OCI-LY7 (cell line): ENCODE measurements at places on chromosomes 11 and 22.

DNA sequence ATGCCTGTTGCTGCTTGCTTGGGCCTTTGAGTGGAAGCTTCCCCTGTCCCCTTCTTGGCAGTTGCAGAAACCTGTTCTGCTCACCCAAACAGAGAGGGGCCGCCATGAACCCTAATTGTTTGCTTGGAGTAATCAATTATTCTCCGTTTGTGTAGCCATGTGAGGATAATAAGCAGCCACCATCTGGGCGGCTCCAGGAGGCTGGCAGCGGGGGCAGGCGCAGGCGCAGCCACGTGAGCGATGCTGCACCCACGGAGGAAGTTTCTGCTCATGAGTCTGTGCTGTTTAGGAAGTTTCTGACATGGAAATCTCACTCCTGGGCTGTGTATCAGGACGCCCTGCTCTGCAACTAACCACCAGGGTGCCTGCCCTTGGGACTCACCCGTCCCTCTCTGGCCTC, 90.1 kb downstream of the MPPED1 start:
- DNase-seq = no peak

DNA sequence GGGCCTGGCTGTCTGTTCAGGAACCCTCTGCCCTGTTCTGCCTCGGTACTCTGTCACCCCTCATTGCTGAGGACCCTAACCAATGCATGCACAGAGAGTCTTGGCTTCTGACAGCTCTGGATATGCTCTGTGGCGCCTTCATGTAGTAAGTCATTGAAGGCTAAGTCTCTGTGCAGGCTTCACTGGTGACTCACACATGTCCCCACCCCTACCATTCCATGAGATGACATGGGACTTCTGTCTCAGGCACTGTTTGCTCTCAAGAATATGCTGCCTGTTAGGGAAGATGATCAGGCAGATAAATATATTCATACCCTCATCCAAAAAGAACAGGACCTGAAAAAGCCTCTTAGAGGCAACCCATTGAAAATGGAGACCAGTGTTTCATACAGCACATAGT, 43.6 kb upstream of the HORMAD2 start:
- DNase-seq = no peak

GRCh38 chr11:65787649-65788622, 1.1 kb downstream of the OVOL1 start:
- DNase-seq = peak; percentile 35

- peak; percentile 77 for DNase-seq
Observed at GRCh38 chr22:36757668-36758211, 18.2 kb downstream of the IFT27 start.

- DNase-seq = no peak
Observed at GRCh38 chr11:70771099-70771885, 373.0 kb downstream of the CTTN start.

- DNase-seq = no peak
Observed at GRCh38 chr11:66568124-66568916, at the start of gene CTSF. Gene CTSF (minus strand): TSS chr11:66568606. CDS start chr11:66568486, 120 bp downstream.

DNA sequence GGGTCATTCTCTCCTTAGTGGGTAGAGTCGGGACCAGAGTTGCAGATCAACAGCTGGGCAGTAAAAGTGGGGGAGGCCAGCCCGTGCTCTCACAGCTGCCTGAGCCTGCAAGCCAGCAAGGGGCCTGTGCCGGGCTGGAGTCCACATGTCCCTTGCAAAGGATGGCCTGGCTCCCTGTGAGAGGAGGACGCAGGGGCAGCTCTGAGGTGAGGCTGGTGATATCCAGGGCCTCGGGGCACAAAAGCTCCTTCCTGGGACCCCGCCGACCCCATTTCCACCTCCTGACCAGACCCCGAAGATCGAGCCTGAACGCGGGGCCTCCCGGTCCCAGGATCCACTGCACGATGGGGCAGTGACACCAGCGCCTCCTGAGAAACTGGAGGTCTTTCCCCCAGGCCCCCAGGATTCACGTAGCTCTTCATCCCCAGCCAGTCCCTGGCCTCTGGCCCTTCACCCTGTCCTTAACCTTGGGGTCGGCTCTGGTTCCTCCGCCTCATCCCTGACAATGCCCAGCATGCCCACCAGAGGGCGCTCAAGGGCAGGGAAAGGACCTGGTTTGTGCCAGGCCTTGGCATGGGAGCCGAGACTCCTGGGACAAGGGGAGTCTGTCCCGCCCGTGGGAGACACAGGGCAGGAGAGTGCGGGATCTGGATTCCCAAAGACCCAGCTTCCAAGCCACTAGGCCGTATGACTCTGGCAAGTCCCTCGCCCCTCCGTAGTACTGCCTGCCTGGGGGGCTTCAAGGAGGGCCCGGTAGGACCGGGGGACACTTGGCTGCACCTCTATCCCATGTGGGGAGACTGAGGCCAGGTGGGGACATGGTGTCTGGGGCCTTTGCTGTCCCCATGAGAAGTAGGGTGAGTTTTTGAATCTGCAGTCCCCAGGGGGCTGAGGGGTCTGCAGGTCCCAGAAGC, 17.8 kb upstream of the WNT7B start:
- peak; percentile 58 for DNase-seq

- no peak for DNase-seq
Observed at GRCh38 chr11:72718101-72718501, 34.1 kb downstream of the ARAP1 start.
